ENCODE measurements at places on chromosomes 5 and 9.

- DNase-seq: peak; percentile 59
These were observed 117.4 kb downstream of the GCNT1 start for GRCh38 chr9:76576344-76576743.

DNA sequence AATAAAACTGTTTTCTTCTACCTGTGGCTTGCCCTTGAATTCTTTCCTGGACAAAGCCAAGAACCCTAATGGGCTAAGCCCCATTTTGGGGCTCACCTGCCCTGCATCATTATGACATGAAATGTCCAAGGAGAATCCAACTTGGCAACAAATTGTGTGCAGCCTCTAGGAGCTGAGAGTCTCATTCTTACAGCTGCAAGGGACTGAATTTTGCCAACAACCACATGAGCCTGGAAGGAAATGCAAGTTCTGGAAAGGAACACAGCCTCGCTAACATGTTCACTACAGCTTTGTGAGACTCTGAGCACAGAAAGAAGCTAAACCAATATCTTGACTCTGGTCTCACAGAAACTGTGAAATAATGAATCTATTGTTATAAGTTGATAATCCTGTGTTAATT lies 94.8 kb upstream of the CDH12 start:
- DNase-seq: no peak

- DNase-seq: no peak
These were observed 35.6 kb downstream of the NIM1K start for GRCh38 chr5:43227655-43228054.

GRCh38 chr9:135827301-135827700 lies 80.0 kb downstream of the CAMSAP1 start:
- DNase-seq: no peak

DNA sequence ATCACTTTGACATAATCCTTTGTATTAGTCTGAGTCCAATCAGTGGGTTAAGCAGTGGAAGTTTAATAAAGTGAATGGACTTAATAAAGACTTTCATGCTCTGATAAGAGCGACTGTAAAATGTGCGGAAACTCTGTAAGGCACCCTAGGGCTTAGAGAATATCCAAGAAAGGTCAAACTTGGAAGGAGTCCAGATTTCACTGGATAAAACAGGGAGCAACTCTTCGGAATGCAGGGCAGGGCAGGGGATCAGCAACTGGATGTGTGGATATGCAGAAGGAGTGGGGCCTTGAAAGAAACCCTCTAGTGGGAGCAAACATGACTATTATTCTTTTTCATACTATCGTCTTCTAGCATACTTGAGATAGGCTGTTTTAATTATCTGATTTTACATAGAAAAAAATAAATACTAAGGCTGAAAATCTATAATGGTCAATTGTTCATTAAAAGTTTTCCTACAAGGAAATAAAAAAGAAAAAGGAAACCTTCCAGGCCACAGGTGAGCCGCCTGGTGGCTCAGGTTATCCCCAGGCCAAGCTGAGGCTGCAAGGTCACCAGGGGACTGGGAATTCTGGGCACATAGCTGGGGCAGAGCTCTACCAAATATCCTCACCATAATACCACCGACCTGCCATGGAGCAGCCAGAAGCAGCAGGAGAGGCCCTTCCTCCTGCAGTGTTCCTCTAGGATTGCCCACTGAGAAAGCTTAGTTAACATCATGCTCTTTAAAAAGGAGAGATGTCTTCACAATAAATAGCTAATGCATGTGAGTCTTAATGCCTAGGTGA lies 46.3 kb upstream of the CCDC112 start:
- no peak for DNase-seq

DNA sequence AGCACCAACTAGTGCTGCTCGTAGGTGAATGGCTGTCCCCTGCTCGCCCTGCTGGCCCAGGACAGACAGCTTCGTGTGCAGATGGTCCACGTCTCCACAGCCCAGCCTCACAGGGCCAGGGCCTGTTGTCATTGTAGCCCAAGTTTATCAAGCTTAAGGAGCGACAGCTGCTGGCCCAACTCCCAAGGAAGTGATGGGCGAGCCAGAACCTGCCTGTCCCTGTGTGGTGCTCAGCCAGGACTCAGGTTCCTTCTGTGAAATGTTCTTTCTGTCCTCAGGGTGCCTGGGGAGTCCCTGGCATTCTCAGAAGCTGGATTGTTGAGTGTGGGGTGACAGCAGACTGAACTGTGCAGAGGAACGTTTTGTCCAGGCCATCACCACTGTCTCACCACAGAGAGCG lies 16.4 kb downstream of the TRIP13 start:
- no peak for DNase-seq

- no peak for DNase-seq
These were observed 7.8 kb upstream of the DNAJC18 start for GRCh38 chr5:139446956-139447779.

GRCh38 chr5:69404659-69405330 lies 10.1 kb upstream of the MARVELD2 start:
- no peak for DNase-seq

GRCh38 chr9:121308765-121309164 lies 40.8 kb downstream of the GSN start:
- DNase-seq: no peak

DNA sequence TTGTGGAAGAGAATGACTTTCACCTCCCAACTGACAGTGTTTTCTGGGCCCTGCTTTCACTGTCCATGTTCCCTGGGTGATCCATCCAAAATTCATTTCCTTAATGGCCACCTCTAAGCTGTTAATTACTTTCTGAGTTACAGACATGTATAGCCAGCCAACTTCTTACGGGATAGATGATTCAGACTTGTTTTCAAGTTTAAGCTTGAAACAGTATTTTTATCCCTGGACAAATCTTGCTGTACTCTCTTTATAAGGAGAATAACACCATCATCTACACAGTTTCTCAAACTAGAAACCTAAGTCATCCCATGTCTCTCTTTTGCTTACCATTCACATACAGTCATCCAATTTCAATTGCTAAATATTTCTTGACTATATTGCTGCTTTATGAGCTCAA lies 6.9 kb downstream of the FAM174A start:
- DNase-seq: no peak

- no peak for DNase-seq
These were observed 50.7 kb downstream of the UIMC1 start for GRCh38 chr5:176955895-176956294.

- peak; percentile 49 for DNase-seq
These were observed 49.7 kb upstream of the LHFPL2 start for GRCh38 chr5:78698191-78698791.

- DNase-seq: no peak
These were observed 137.3 kb upstream of the ACO1 start for GRCh38 chr9:32247168-32247567.

- DNase-seq: no peak
These were observed 15.4 kb upstream of the ANGPTL2 start for GRCh38 chr9:127137640-127138360.

GRCh38 chr9:69885931-69886330 lies 65.3 kb downstream of the CFAP95 start:
- DNase-seq: no peak

DNA sequence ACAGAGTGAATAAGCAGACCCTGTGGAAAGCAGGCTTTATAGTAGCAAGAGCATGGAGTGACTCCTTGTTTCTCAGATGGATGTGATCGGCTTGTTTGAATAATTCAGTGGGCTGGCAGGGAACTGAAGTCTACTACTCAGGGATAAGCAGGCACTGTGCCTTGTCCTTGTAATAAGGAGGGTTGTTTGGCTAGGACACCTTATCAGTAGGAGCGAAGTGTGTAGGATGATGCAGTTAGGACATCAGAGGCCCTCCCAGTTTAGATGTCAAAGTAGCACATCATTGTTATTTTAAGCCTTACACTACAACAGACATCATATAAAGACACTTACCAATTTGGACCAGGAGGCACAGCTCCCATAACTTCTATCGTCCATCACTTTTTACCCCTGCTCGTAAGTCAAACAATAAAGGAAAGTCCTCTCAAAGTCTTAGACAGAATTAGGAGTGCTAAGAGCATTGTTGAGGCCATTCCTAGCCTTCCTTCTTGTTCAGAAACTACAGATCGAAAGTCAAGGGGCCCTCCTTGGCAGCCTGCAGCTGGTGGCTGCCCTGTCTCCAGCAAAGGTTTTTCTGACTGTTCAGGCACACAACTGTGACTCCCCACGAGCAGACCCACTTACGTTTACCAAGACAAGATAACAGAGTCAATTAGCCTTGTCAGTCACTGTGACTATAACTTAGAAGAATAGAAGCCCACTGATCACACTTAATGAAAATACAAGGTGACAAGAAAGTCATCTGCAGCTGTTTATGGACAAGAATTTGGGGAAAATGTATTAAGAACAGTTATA lies 218.6 kb downstream of the SNX18 start:
- DNase-seq: no peak

DNA sequence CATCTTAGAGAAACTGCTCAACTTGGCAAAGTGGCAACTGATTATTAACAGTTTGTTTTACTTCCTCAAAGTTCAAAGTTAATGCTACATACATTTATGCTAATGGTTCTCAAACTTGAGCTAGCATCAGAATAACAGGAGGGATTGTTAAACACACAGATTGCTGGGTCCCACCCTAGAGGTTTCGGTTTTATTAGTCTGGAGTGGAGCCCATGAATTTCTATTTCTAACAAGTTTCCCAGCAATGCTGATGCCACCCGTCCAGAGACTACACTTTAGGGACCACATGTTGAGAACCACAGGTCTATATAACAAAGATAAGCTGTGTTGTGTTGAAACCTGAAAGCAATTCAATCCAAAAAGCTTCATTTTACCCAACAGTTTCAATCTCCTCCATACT lies 95.3 kb downstream of the FBXW11 start:
- no peak for DNase-seq

- DNase-seq: no peak
These were observed 268.8 kb upstream of the ANKRD55 start for GRCh38 chr5:56501781-56502557.

GRCh38 chr5:180472269-180472668 lies 21.9 kb upstream of the CNOT6 start:
- no peak for DNase-seq

- no peak for DNase-seq
These were observed 40.1 kb upstream of the TLX3 start for GRCh38 chr5:171268700-171269620.

- DNase-seq: no peak
These were observed 7.9 kb downstream of the SNCAIP start for GRCh38 chr5:122319897-122320296.

DNA sequence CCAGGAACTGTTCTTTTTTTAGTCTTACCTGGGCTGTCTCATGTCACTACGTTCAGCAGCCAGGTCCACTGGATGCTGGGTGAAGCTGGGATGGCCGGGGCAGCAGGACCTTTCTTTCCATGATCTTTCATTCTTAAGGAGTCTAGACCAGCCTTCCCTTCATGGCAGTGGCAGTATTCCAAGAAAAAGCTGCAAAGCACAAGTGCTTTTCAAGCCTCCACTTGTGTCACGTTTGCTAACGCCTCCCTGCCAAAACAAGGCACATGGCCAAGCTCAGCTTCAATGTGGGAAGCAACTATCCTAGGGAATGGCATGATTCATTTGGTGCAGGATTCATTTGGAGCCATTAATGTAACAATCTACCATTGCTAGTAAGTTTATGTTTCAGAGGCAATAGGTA lies 94.8 kb downstream of the RCL1 start:
- peak; percentile 50 for DNase-seq

GRCh38 chr9:100554935-100555401 lies 22.9 kb upstream of the CAVIN4 start:
- DNase-seq: no peak

GRCh38 chr5:1490376-1490775 lies 33.4 kb downstream of the LPCAT1 start:
- no peak for DNase-seq

Data from MG63 (cell line).